ENCODE measurements at places on chromosomes 7 and 10.
A peak's percentile ranks its signal among the peaks of the same experiment; 100 is the strongest.

- peak; percentile 19 for DNase-seq
Observed at GRCh38 chr10:87054373-87055295, 34.5 kb downstream of the FAM25A start.

DNA sequence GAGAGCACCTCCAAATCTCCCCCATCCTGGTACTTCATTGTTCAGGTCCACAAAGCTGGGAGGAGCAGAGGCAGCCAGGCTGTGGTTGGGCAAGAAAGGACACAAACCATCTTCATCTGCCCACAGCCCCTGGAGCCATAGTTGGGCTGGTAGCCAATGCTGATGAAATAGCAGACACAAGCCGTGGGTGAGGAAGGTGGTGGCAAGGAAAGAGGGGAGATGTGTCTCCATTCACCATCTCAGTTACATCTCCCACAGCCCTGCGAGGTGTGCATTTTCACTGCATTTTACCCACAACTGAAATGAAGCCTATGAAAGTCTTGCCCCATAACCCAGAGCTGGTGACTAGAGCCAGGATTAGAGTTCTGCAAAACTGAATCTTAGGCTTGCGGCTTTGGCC, 35.0 kb downstream of the PIK3AP1 start:
- no peak for DNase-seq

DNA sequence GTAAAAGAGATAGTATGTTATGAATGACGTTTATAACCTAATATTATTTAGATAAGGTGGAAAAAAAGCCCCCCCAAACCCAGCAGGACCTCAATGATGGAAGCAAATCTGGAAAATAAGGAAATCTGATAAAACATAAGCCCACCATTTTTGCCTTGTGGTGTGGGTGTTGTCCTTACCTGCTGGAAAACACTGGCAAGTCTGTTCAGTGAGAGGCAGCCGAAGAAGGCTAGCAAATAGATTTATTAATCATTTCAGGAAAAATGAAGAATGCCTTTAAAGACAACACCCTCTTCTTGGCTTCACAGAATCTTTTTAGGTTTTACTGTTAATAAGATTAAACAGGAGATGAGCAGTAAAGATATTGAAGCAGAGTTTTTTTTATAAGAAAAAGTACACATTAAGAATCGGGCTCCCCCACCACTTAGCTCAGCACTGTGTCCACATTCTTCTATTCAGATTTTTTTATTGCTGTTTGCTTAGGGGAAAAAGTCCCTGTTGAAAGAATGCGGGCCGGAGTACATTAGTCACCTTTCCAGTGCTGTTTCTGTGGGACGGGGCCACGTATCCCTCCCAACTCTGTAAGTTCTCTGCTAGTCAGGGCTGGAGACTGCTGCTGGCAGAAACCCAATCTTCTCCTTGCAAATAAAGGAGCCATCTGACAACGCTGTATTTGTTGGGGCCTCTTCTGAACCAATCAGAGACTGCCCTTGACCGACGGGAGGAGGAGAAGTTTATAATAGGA, 104.1 kb downstream of the EVX1 start:
- DNase-seq: no peak

DNA sequence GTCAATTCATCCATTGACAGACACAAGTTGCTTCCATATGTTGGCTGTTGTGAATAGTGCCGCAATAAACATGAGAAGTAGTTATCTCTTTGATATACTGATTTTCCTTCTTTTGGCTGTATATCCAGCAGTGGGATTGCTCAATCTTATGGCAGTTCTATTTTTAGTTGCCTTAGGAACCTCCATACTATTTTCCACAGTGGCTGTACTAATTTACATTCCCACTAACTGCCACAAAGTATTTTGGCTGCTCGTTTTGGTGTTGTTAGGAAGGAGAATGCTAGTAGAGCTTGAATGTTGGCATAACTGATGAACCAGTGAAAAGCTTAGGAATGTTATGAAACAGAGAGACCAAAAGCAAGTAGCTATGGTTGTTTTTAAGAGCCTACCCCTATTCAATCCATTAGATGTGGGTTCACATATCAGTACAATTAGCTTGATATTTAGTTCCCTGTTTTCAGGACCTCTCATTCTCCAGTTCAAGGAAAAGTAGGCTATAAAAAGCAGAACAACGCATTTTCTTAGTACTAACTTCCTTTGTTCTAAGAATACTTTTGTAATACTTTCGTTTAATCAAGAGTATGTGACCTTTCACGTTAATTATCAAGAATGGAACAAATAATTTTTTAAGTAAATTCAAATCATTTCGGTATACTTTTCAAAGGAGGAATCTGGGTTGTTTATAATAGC, 100.3 kb downstream of the FAS start:
- no peak for DNase-seq

DNA sequence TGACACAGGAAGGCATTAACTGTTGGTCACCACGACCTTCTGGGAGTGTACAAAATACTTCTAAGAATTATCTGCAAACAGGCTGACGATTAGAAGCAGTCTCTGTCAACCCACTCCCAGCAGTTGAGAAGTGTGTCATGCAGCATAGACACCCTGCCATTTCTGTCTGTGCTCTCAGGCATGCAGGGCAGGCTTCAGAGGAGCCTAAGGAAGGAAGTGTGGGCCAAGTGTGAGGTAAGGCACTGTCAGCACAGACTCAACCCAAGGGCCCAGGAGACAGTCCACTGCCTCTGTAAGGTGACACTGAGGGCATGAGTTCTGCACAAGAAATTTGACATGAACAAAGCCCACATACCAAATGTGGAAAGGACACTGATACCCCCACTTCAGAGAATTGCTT, 109.0 kb upstream of the VIPR2 start:
- DNase-seq: no peak

- no peak for DNase-seq
Observed at GRCh38 chr10:106947643-106948042, 216.9 kb downstream of the SORCS1 start.

- DNase-seq: no peak
Observed at GRCh38 chr10:64374346-64374745, 853.1 kb downstream of the REEP3 start.

DNA sequence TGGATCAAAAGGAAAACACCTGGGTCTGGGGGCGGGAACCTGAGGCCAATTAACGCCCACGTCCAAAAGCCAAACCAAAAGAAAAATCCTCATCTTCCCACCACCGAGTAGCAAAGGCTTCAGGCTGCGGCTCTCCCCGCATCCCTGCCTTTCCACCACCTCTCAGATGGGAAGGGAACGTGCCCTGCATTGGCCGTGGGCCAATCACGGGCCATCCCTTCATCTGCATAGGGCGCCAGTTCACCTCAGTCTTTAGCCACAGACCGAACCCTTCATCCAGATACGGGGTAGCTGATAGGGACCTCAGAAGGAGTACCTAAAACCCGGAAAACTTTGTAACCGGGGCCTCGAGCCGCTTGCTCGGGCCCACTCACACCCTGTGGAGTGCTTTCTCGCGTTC, 626 bp downstream of the PRPF18 start:
- no peak for DNase-seq

GRCh38 chr10:53052521-53053164, 280.1 kb upstream of the MBL2 start:
- no peak for DNase-seq

GRCh38 chr7:94400022-94400421, 5.3 kb downstream of the COL1A2 start:
- no peak for DNase-seq

Data from GM13977 (cell line).